ENCODE measurements at places on chromosomes 3 and 15.

GRCh38 chr3:165532851-165533250, 304.4 kb downstream of the BCHE start:
- DNase-seq: no peak

- no peak for DNase-seq
These were observed 138.6 kb downstream of the IMPG2 start for GRCh38 chr3:101181801-101182200.

DNA sequence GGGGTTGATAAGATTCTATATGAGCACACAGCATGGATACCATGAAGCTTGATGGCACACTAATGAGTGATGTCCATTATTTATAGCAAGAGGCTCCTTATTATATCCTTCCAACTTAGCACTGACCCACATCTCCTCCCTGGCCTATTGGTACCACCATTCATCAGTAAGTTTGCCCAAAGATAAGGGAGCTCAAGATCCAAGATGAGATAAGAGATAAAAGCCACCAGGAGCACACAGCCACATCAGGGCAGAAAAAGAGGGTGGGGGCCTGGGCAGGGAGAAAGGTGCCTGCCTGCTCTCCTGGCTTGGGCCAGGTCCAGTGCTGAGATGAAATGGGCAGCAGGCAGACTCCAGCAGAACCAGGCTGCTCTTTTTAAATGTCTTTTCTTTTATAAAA, 4.4 kb upstream of the PPP1R14D start:
- no peak for DNase-seq

GRCh38 chr3:183714622-183715021, 17.0 kb downstream of the YEATS2 start:
- no peak for DNase-seq

GRCh38 chr15:100167884-100168375, 173.8 kb downstream of the ADAMTS17 start:
- DNase-seq: no peak

DNA sequence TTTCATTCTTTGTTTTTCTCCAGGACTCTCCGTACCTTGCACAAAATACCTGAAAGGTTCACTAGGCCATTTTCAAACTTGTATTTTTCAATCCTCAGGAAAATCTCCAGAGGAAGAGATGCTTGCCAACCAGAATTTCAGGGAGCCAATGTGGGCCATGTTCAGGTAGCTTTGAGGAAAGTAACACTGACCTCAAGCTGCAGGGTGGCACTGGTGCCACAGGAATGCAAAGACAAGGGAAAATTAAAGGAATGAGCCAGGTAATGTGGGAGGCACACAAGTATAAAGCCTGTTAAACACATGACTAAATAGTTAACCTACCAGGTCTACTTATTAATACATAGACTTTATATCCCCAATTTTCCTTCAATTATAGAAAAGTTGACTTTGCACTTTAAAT, 51.9 kb upstream of the GAP43 start:
- DNase-seq: no peak

DNA sequence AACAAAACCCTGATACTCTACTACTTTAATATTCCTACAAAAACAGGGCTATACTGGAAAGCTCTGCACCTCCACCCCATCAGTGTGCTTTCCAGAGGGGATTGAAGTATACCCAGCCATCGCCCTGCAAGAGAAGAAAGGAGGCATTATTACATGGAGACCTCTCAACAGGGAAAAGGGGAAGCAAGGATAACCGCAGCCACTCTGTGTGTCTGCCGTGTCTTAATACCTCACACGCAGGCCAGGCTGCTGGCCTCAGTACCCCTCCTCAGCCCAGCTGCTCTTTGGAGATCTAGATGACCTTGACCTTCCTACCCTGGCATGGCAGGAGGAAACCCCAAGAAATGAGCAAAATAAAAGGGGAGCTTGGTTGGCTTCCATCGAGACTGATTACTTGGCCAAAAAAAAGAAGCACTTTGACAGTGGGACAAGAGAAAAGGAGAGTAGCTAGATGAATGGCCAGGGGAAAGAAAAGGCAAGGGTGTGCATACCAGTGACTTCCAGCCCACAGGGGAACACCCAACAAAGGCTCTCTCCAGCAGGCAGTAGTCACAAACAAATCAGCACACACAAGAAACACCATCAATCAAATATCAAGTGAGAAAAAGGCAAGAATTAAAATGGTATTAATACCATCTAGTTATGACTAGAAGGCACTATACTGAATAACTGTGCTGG, 129.4 kb downstream of the STT3B start:
- no peak for DNase-seq

DNA sequence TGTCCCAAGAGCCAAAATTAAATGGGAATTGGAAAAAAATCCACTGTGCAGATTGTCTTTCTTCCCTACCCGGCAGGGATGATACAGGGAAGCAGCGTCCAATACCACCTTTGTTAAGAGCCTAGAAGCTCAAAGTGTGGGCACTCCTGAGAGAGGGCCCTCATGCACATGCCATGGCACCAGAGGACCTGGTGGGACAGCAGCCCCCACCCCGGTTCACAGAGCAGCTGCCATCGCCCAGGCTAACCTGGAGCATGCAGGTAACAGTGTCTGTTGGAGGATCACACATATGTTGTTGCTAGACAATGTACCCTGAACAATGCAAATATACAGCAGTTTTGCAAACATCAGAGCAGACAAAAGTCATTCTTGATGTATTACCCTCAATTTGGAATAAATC, 206.5 kb downstream of the TJP1 start:
- DNase-seq: no peak

GRCh38 chr3:145648396-145648795, 512.6 kb downstream of the PLOD2 start:
- DNase-seq: no peak

- DNase-seq: no peak
These were observed 35.5 kb upstream of the HCLS1 start for GRCh38 chr3:121696186-121696585.
